ENCODE measurements at places on chromosomes 6 and 20.

GRCh38 chr6:134345789-134346188, 27.9 kb upstream of the SGK1 start:
- DNase-seq, result peak; percentile 14

- no peak for DNase-seq
Measured at GRCh38 chr6:122564230-122564629, 46.0 kb upstream of the PKIB start.

GRCh38 chr20:50554694-50555579, 44.8 kb downstream of the PTPN1 start:
- no peak for DNase-seq

- DNase-seq, result peak; percentile 78
Measured at GRCh38 chr6:105994591-105995390, 91.3 kb upstream of the PRDM1 start.

DNA sequence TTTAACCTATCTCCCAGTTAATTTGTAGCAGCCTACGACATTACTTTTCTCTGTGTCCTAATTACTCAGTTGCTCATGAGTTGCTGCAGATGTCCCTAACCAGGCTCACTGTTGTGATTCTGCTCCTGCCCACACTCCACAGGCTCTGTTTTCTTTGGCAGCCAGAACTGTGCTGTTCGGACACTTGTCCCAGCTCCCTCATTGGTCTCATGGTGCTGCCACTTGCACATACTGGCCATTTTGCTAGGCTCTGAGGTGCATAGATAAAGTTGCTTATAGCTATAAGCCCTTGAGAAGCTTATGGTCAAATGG, 55.0 kb downstream of the NOX3 start:
- no peak for DNase-seq

- DNase-seq, result no peak
Measured at GRCh38 chr6:152532556-152533422, 104.4 kb downstream of the SYNE1 start.

DNA sequence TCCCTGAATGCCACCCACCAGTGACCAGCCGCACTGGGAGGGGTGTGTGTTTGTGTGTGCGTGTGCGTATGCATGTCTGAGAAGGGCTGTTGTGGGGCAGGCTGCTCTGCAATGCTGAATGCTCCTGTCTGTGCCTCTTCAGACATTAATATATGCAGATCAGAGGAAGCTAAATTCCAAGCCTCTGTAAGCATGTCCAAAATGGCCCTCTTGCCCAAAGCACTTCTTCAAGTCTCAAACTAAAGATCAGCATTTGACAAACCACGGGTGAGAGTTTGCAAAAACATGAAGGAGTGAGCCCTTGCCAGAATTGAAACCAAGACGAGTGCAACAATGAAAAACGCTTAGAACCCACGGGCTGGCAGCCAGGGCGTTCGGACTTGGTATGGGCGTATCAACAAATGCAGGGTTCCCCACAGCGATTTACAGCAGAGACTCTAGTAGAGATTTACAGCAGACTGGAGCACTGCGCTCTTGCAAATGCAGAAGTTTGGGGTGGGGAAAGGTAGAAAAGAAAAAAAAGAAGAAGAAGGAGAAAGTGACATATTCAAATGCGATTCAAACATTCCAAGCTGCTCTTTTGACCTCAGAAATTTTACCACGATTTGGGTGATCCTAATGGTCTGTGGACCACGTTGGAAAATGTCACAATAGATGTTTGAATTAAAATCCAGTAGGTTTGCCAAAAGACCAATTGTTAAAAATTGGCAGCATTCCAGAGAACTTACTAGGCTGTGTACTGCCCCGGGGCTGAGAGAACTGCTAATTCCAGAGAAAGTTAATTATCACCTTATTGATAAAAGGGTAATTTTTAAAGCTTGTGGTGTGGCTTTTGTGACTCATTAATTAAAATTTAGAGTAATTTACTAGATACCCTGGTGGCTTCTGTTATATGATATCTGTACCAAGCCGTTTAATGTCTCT, 3.5 kb downstream of the SCML4 start:
- no peak for DNase-seq

- DNase-seq, result no peak
Measured at GRCh38 chr20:62222266-62222850, 2.3 kb upstream of the HRH3 start.

DNA sequence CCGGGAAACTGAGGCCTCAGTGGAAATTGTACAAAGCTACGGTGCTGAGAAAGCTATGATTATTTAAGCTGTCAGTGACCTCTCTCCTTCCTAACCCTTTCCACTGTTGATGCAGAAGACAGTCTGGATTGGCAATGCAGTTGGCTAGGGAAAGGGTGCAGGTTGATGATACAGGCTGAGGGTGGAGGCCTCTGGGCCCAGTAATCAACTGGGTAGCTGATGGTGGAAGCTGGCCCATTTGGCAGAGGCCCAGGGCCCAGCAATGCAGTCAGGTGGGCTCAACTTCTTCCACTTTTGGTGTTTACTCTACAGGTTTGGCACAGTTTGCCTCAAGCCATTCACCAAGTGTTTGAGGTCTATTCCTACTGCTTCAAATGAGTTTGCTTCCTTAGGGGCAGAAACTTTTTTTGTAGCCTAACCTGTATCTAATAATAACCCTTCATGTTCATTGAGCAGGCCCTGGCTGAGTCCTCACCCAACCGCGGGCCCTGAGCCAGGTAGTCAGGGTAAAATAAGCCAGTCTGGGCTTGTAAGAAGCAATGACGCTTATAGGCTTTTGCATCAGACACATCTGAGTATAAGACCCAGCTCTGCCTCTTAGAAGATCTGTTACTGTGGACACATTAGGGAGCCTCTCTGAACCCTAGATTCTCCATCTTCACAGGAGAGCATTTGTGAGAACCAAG, 12.1 kb downstream of the BCL2L1 start:
- no peak for DNase-seq

DNA sequence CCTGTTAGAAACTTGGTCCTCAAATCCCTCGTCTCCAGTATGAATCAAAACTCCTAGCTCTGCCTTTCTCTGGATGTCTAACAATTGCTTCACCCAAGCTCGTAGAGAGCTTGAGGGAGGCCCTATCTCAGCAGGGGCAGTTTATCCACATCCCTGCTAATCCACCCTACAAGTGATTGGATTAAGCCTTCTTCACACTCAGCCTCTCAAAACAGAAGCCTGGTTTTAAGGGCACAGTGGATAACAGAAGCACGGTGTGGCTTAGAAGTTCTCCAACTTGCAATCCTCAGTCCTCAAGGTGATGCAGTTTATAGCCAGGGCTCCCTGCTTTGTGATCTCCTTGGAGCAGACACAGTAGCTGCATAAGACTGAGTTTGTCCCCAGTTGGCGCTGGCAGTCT, 383.9 kb downstream of the KIF16B start:
- no peak for DNase-seq

DNA sequence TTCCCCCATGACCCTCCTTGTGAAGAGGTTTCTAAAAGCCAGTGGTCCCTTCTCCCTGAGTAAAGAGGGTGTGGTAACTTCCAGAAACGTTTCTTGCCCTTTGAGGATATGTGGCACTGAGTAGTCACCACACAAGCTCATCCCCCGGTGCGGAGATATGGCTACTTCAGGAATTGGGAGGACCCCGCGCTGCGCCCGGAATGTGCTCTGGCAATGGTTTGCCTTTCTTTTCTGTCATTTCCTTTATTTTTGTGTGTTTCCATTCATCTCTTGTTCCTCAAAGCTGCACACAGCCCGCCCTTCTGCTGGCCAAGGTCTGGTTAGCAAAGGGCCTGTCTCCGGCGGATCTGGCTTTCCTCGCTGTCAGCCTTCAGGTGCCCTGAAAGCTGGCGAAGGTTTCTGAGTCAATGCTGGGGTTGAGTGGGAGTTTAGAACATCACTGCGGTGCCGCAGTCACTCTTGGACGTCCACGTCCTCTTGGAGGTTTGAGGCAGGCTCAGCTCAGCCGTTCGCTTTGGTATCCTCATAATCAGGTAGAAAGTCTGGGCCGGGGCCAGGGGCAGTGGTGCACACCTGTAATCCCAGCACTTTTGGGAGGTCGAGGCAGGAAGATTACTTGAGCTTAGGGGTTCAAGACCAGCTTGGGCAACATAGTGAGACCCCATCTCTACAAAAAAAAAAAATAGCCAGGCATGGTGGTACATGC, 67.2 kb downstream of the TCP11 start:
- no peak for DNase-seq

GRCh38 chr20:11090751-11091150, 417.0 kb upstream of the JAG1 start:
- no peak for DNase-seq

GRCh38 chr6:13760307-13761304, 49.0 kb upstream of the RANBP9 start:
- DNase-seq, result peak; percentile 46

GRCh38 chr6:151167034-151167433, 72.7 kb upstream of the AKAP12 start:
- no peak for DNase-seq

GRCh38 chr20:57256908-57257307, 9.5 kb downstream of the BMP7 start:
- DNase-seq, result no peak

GRCh38 chr6:138349891-138350290, 27.8 kb upstream of the SMIM28 start:
- no peak for DNase-seq

- DNase-seq, result no peak
Measured at GRCh38 chr6:150391890-150392289, 23.1 kb downstream of the IYD start.

DNA sequence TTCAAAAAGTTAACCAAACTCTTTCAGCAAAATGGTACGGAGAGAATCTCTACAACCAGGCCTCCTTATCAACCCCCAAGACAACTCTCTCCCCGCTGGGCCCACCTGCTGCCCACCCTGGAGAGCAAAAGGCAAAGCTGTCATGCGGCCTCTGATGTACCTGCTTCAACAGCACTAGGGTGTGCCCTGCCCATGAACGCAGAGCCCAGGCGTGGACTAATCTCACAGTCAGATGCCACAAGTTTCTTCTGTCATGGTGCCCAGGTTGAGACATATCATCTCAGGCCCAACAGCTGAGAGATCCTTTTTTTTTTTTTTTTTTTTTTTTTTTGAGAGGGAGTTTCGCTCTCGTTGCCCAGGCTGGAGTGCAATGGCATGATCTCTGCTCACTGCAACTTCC, 26.3 kb downstream of the SLC2A4RG start:
- no peak for DNase-seq

GRCh38 chr6:25341203-25341552, 62.0 kb downstream of the CARMIL1 start:
- no peak for DNase-seq

GRCh38 chr20:3697588-3698305, 14.7 kb downstream of the SIGLEC1 start:
- DNase-seq, result no peak

DNA sequence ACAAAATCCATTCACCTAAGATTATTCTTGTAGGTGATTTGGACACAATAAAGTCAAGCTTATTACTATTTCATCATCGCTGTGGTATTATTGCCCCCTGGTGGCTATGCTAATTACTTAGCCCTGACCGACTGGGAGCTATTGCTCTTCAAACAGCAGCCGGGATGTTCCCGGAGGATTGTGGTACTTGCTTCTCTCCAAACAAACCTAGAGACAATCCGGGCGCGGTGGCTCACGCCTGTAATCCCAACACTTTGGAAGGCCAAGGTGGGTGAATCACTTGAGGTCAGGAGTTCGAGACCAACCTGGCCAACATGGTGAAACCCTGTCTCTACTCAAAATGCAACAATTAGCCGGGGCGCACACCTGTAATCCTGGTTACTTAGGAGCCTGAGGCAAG, 15.4 kb upstream of the STMND1 start:
- DNase-seq, result peak; percentile 75

DNA sequence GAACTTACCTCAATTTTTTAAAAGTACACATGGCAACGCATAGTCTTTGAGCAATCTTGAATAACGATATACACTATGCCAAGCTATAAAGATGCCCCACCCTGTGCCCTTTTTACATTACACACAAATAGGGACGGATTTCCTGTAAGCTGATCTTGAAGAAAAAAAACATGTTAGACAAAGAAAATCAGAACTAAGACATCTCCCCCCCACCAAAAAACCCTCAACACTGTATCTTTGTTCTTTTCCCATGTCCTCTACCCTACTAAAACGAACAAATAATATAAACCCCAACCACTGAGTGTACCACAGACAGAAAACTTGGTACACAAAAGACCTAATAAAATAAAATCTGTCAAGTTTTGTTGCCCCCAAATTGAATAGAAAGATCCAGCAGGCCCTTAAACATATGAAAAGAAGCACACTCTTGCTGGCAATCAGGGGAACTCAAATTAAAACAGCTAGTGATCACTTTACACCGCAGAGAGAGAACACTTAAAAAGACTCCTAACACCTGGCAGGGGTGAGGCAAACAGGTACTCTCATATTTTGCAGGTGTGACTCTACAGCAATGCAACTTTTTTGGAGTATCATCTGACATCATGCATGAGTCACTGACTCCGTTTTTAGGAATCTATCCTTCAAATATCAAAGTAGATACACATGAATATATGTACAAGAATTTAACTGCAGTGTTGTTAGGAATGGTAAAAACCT, 29.6 kb downstream of the BACH2 start:
- no peak for DNase-seq

DNA sequence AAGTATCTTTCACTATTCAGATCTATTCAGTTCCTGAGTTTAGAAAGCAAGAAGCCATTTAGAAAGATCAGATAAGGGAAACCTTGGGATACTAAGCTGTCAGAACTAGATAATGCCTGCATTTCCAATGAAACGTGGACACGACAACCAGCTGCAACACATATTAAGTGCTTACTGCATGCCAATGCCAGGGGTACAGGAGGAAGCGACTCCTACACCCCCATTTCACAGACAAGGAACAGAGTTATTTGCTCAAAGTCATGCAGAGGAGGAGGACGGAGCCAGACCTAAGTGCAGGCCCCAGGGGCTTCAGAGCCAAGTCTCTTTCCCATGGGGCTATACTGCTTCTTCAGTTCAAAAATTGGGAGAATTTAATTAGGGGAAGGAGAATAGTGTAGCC, 62.4 kb downstream of the PREX1 start:
- DNase-seq, result no peak

- DNase-seq, result no peak
Measured at GRCh38 chr6:46116289-46116688, 13.5 kb upstream of the ENPP4 start.

DNA sequence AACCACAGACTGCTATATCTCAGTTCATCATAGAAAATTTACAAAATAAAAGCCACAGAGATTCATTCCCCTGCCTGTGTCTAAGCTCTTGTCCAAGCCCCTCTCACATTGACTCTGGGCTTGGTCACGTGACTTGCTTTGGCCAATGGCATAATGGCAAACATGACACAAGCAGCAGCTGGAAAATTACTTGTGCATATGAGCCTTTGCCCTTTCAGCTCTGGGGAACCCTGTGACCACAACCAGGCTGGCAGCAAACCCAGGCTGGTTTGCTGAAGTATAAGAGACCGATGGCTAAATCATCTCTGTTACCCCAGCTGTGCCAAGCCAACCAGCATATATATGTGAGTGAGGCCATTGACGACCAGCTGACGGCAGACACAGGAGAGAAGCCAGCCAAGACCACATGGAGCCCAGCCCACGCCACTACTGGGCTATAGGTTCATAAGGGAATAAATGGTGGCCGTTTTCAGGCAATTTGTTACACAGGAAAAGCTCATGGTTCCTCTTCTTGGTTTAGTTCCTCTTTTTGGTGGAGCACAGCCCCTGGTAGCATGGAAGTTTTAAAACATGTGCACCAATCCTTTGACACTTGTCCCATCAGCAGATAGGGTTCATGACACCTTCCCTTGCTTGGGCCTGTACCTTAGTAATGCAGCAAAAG, 31.8 kb upstream of the RSPO4 start:
- DNase-seq, result no peak

- no peak for DNase-seq
Measured at GRCh38 chr6:78231002-78231401, 578.2 kb downstream of the MEI4 start.
